Right ventricle myocardium inferior (tissue), 1 donor: ENCODE measurements at places on chromosomes 16 and 17.

- no peak for DNase-seq
Observed at GRCh38 chr16:86797700-86798099, 219.4 kb downstream of the FOXL1 start.

DNA sequence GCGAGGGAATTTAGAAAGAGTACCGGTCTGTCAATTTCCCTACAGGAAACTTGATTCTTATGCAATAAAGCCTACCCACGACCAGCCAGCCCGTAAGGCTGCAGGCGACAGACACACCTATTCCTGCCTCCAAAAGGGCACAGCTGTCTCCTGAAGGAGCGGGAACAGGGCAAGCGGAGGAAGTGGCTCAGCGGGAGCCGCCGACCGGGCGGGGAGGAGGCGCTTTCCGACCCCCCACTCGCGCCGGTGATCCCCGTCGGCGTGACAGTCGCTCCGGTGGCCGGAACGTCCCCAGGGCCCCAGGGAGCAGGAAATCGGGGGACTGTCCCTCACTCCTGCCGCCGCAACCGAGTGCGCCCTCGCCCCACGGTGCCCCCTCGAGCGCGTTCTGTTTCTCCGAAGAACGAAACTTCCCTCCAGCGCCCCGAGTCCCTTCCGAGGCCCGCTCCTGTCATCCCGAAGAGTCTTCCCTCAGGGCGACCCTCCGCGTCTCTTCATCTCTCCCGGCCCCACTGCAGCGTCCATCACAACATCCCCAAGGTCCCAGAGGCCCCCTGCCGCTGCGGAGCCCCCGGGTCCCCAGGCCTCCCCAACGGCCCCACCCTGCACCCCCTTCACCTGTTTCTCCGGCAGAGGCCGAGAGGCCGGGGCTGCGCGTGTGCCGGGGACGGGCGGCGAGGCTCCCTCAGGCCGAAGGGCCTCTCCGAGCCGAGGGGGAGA is 421 bp downstream of the STAT3 start:
- no peak for DNase-seq

DNA sequence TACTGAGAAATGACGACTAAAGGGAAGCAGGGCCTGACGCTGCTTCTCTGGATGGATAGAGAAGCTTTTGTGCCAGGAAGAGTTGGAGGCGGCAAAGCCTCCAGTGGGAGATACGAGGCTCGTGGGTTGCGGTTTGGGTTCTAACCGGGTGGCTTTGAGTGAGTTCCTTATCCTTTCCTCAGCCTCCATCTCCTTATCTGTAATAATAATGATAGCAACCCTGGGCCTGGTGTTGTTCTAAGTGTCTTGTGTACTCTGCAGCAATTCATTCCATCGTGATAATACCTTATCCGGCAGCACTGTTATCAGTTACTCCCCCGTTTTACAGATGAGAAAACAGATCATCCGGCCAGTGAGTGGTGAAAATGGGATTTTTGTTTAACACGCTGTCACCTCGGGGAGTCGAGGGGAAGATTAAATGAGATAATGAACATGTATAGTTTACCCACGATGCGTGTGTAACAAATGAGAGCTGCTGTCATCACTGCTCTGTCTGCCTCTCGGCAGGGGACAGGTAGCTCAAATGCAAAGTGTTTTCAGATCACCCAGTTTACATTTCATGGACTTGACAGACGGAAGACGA is 52.0 kb upstream of the LHX1 start:
- no peak for DNase-seq

DNA sequence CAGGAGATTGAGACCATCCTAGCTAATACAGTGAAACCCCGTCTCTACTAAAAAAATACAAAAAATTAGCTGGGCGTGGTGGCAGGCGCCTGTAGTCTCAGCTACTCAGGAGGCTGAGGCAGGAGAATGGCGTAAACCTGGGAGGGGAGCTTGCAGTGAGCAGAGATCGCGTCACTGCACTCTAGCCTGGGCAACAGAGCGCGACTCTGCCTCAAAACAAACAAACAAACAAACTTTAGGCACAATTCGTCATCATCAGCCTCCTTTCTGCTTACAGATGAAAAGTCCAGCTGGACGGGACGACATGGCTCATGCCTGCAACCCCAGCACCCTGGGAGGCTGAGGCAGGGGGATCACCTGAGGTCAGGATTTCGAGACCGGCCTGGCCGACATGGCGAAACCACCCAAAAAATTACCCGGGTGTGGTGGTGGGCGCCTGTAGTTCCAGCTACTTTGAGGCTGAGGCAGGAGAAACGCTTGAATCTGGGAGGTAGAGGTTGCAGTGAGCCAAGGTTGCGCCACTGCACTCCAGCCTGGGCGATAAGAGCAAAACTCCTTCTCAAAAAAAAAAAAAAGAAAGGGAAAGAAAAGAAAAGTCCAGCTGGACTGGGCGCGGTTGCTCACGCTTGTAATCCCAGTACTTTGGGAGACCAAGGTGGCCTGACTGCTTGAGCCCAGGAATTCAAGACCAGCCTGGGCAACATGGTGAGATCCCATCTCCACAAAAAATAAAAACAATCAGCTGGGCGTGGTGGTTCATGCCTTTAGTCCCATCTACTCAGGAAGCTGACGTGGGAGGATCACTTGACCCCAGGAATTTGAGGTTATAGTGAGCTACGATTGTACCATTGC is 1.5 kb upstream of the SPIRE2 start:
- DNase-seq, result peak; percentile 39

GRCh38 chr17:42653179-42654124 is 5.6 kb upstream of the TUBG2 start:
- peak; percentile 85 for DNase-seq

GRCh38 chr17:72677714-72678390 is 414.6 kb downstream of the SLC39A11 start:
- DNase-seq, result no peak

GRCh38 chr16:13429416-13429815 is 490.5 kb upstream of the ERCC4 start:
- DNase-seq, result no peak

DNA sequence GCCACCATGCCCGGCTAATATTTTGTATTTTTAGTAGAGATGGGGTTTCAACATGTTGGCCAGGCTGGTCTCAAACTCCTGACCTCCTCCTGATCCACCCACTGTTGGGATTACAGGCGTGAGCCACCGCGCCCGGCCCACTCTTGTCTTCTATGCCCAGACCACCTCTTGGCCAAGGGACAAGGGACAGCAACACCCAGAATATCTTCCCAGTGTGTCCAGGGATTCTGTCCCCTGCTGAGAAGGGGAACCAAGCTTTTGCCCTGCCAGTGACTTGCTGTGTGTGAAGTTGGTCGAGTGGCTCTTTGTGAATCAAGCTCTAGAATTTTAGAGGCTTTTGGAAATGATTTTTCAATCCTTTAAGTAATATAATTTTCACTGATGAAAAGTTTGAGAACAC is 1.7 kb upstream of the MPO start:
- no peak for DNase-seq

- peak; percentile 87 for DNase-seq
Observed at GRCh38 chr17:28726226-28726626, at the start of gene TLCD1. TSS of gene TLCD1 (minus strand) at chr17:28726233. CDS start at chr17:28726097, 136 bp downstream.

- DNase-seq, result no peak
Observed at GRCh38 chr17:45177563-45177962, 15.9 kb downstream of the HEXIM2 start.

- no peak for DNase-seq
Observed at GRCh38 chr17:9628509-9628908, 16.8 kb upstream of the USP43 start.

- no peak for DNase-seq
Observed at GRCh38 chr16:63315229-63315628, 1279.0 kb upstream of the CDH8 start.

- DNase-seq, result no peak
Observed at GRCh38 chr16:21219551-21219950, 8.2 kb upstream of the ZP2 start.

DNA sequence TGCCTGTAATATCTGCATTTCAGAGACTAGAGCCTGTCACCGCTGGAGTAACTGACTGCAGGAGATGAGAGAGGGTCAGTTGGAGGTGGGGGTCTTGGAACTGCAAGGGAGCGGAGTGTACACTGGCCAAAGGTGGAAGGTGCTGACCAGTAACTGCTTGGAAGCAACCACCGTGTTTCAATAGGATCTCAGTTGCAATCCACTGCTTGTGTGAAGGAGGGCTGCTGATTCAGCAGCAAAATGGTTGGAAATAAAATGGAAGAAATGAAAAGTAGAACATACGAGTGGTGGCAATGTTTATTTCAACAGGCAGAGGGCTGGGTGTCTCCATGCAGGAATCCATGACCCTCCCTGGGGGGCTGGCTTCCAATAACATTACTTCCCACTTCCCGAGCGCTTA is 2.1 kb upstream of the JPH3 start:
- no peak for DNase-seq

- no peak for DNase-seq
Observed at GRCh38 chr17:6591599-6592158, 35.3 kb upstream of the PITPNM3 start.

DNA sequence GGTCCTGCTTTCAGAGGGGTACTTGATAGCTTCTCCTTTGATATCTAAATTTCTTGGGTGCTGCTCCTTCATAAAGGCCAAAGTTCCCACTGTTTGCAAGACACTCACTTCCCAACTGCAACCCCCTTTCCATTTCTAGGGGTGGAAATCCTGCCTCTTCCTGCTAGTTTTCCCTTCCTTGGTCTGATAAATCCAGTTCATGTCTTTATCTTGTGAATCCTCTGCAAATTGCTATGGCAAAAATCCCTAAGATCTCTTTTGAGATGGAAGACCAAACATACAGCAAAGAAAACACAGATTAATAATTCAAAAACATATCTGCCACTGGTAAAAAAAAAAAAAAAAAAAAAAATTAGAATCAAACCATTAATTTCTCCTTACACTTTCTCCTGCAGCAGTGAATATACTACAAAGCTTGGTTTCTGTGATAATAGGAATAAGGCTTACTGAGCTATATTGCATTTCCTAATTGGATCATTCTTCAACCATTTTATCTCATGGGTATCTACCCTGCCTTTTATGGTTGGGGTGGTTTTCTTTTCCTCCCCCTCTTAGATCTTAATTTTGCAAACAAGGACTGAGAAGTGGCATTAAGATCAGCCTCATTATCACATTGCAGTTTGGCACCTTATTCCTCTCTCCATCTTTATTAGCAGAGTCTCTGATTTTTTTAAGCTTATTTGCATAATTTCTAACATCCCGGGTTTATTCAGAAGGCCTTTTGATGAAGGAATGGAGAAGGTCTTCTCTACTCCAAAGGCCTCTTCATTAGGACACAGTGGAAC is 439.1 kb downstream of the XYLT1 start:
- no peak for DNase-seq

- DNase-seq, result no peak
Observed at GRCh38 chr16:12590963-12591362, 212.7 kb downstream of the CPPED1 start.

DNA sequence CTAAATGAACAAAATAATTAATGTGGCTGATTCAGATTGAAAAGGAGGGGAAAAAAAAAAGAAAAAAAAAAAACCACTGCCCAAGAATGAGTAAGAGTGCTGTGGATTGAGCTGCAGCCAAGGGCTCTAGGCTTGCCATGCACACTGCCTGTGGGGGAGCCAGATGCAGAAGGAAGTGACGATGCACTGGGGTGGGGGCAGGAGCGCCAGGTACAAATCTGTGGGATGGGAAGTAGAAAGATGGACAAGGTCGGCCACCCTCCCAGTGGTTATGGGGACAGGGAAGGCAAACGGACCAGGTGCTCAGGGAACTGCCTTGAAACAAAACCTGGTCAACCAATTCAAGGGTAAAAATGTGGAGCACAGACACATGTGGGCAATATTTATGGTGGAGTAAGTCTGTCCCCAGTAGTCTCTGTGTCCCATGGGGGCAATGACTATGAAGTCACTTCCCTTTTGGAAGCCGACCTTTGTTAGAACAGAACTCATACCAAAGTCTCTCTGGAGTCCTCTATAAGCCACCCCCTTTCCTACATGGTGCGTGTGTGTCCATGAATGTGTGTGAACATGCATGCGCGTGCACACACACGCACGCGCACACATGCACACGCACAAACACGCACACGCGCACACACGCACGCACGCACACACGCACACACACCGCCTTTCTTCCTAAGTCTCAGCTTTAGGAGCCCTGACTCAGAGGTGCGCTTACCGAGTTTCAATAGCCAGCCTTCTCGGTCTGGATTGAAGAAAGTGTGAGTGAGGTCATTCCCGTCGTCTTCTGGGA is 84.3 kb downstream of the CYTH1 start:
- DNase-seq, result no peak

DNA sequence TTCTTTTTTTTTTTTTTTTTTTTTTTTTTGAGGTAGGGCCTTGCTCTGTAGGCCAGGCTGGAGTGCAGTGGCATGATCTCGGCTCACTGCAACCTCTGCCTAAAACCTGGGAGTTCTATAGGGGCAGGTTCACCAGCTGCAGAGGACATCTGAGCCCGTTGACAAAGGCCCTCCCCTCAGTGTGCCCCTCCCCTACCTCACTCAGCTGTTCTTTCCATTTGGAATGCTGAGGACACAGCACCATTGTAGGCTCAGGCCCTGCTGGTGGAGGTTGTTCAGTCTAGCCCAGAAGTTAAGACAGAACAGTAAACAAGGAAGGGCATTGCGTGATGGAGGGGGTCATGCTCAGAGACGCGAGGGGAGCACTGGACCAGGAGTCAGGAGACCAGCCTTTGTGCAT is 21.8 kb upstream of the KIF19 start:
- peak; percentile 14 for DNase-seq

DNA sequence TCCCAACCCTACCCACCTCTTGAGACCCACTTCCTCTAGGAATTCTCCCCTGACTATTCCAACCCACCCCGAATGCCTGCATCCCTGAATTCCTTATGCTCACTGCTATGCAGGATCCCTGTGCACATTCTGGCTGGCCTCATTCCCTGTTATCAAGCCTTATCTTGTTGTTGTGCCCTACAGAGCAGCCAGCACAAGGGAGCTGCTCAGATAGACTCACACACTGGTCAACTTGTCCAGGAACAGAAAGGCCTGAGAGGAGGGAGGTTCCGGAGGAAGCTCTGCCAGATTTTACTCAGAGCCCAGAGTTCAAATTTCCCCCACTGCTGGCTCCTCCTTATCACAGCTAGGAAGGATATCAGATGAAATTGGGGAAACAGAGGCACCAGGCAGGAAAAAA is 24.8 kb upstream of the MYO18A start:
- no peak for DNase-seq

DNA sequence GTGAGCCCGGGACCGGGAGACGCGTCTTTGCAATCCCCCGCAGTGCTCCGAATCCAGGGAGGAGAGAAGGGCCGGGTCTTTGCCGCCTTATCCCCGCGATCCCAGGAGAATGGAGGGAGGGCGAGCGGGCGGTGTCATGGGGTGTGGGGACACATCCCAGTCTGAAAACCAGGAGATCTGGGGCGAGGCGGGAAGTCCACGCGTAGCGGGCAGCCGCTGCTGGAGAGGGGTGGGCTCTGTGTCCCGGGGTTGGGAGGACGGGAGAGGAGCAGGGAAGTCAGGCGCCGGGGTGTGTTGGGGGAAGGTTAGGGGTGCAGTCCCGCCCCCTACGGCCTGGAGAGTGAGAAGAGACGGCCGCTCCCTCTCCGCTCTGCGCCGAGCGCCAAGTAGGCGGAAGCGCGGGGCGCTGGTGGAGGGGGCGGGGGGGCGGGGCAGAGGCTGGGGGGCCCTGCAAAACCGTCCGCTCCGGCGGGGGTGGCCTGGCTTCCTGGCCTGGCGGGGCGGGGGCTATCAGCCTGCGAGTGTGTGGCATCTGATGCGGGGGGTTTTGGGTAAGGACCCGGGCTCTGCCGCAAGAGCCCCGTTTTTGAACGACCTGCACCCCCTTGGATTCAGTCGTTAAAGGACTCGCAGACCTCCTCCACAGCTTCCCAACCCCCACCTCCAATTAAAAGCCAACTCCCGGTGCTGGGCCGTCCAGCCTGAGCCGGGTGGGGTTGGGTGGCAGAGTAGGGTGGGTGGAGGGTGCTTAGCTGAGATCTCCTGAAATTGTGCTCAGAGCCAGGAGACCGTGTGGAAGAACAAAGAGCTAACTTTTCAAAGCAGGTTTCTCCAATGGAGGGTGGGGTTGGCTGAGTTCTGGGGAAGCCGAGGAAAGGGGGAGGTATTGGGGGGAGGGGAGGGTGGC is 654 bp downstream of the LASP1 start:
- DNase-seq, result peak; percentile 88
